Bladder microvascular endothelial cell (primary cell): ENCODE measurements at places on chromosomes 3 and 15. TPM values are rescaled to one million over a fixed set of nuclear protein-coding genes. Genes with fewer than 3 reads are reported as not detected.

The TADA3 gene
- 28.5 and 43.7 TPM in 2 replicates for total RNA-seq

The ZXDC gene
- 9.1 and 21.0 TPM in 2 replicates for total RNA-seq

The NR2E3 gene
- total RNA-seq: 0.50 TPM in 1 of 2 replicates, not detected in the other

The CAV3 gene
- total RNA-seq: not detected in 2 replicates

The HYAL1 gene
- 7.2 and 7.6 TPM in 2 replicates for total RNA-seq

The RYR3 gene
- total RNA-seq: under 0.01 TPM in 1 of 2 replicates, not detected in the other

The TAGLN3 gene
- total RNA-seq: 0.13 TPM in 1 of 2 replicates, not detected in the other

The HIGD2B gene
- 0.16 TPM in 1 of 2 replicates, not detected in the other for total RNA-seq

The PSTPIP1 gene
- total RNA-seq: 0.13 TPM in 1 of 2 replicates, not detected in the other
